ENCODE measurements at places on chromosomes 2 and 18.
A peak's percentile ranks its signal among the peaks of the same experiment; 100 is the strongest.

- no peak overlapping the region for H3K4me3 ChIP-seq
- H3K36me3 ChIP-seq = no peaks in the 10 kb centered on the region
- H3K4me1 ChIP-seq = no peaks in the 10 kb centered on the region
- no peaks in the 10 kb centered on the region for H3K27me3 ChIP-seq
- H3K27ac ChIP-seq = no peak overlapping the region
These were observed 312.8 kb upstream of the EPAS1 start for GRCh38 chr2:45984366-45984765.

DNA sequence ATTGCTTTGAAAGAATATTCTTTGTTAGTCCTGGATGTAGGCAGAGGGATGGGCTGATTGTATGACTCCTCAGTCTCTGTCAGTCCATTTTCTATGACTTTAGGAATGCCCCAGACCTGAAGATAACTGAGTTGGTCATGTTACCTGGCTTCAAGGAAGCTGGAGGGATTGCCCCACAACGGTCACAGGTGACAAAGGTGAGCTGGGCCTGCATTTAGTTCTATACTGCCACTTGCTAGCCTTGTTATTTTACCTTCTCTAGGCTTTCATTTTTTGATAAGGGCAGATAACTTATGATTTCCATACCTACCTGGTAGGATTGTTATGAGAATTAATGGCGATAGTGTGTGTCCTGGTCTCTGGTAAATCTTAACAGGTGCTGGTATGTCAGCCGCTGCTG, 260.1 kb downstream of the PRKCE start:
- no peak for DNase-seq
- H3K4me3 ChIP-seq = no peak overlapping the region

- H3K27ac ChIP-seq = no peak overlapping the region
- DNase-seq = no peak
- H3K4me3 ChIP-seq = no peak overlapping the region
- no peaks in the 10 kb centered on the region for H3K27me3 ChIP-seq
These were observed 57.7 kb downstream of the RAD51AP2 start for GRCh38 chr2:17460371-17461086.

- H3K4me3 ChIP-seq = no peak overlapping the region
- H3K27me3 ChIP-seq = no peaks in the 10 kb centered on the region
- H3K36me3 ChIP-seq = no peaks in the 10 kb centered on the region
- DNase-seq = no peak
These were observed 263.1 kb upstream of the ID2 start for GRCh38 chr2:8418721-8419120.

- no peaks in the 10 kb centered on the region for H3K27me3 ChIP-seq
- no peak for DNase-seq
- H3K27ac ChIP-seq = no peak overlapping the region
- H3K36me3 ChIP-seq = no peaks in the 10 kb centered on the region
- H3K4me1 ChIP-seq = no peaks in the 10 kb centered on the region
These were observed 173.5 kb downstream of the CDH2 start for GRCh38 chr18:28003451-28003850.

- no peak overlapping the region for H3K27ac ChIP-seq
- no peaks in the 10 kb centered on the region for H3K36me3 ChIP-seq
- no peak overlapping the region for H3K4me3 ChIP-seq
- peaks cover 31% of the 10 kb centered on the region for H3K27me3 ChIP-seq
These were observed 33.9 kb downstream of the RAB31 start for GRCh38 chr18:9741793-9742523.

DNA sequence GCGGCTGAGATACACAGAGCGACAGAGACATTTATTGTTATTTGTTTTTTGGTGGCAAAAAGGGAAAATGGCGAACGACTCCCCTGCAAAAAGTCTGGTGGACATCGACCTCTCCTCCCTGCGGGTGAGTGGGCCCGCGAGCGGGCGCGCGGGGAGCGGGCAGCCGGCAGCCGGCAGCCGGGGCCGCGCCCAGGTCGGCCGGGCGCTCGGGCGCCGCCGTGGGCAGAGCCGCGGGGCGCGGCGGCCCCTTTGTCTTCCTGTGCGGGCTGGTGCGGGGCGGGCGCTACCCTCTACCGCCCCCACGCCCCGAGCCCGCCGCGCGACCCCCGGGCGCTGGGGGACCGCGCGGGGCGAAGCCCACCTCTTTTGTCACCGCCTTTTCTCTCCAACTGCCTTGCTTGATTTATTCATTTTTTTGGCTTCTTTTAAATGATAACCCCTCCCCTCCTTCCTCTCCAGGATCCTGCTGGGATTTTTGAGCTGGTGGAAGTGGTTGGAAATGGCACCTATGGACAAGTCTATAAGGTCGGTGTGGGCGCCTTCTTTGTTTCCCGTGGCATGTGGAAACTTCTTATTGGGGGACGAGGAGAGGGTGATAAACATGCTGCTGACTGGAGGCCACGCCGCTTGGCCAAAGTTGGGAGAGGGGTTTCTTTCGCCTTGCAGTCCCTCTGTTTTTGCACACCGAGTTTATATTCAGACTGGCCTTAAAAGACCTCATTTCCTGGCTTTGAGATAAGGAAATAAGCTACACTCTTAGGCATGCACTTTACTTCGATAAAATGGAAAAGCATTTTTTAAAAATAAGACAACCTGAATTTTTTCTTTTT, 722 bp downstream of the MAP4K4 start:
- no peak overlapping the region for H3K27ac ChIP-seq
- H3K27me3 ChIP-seq = no peaks in the 10 kb centered on the region
- H3K36me3 ChIP-seq = peaks cover 10% of the 10 kb centered on the region
- DNase-seq = peak; percentile 33

- no peaks in the 10 kb centered on the region for H3K27me3 ChIP-seq
- H3K36me3 ChIP-seq = no peaks in the 10 kb centered on the region
- no peak overlapping the region for H3K27ac ChIP-seq
- H3K4me3 ChIP-seq = no peak overlapping the region
These were observed 132.9 kb downstream of the GAREM1 start for GRCh38 chr18:32337821-32338220.

DNA sequence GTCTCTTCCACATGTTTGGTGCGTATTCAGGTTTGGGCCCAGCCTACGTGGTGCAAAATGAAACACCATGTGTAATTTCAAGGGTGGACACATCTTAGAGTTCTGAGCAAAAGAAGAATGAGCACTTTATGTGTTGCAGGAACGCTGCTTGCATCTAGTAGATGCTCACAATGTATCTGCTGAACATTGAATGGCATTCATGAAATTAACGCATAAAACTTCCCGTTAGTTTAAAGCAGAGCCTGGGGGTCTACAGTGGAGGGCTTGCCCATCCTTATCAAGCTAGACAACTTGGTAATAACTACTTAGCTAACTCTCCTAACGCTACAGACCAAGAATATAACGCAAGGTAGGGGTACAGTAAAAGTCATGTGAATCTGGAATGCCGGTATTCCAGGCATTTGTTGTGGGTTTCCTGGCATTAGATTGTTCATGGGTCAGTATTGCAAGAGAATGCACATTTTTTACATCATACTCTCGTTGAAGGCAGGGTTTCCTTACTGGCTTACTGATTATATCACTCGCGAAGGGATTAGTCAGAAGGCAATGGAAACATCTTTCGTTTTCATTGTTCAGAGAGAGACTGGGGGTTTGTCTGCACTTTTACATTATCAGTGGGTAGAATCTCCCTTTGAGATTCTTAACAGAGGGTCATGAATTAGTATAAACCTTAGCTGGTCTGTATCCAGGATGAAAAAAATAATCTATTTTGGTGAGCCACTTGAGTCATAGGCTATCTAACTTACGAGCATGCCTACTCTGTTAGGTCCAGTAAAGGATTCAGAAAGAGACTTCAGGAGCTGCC, 229.5 kb upstream of the EPAS1 start:
- H3K27ac ChIP-seq = peak overlapping the region; percentile 45
- no peak for DNase-seq
- no peaks in the 10 kb centered on the region for H3K36me3 ChIP-seq
- H3K27me3 ChIP-seq = no peaks in the 10 kb centered on the region
- H3K4me3 ChIP-seq = no peak overlapping the region

DNA sequence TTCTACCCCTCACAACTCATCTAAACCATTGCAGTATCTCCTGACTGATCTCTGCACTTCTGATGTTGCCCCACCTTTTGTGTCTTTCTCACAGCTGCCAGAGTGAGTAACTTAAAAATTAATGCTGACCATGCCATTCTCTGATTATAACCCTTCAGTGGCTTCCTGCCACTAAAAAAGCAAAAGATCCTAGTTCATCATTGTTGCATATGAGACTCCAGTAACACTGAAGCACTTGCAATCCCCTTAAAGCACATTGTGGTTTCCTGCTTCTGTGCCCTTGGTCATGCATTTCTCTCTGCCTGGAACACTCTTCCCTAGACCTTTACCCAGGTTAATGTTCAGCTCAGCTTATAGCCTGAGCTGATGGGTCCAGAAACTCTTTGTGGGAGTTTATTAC, 95.1 kb upstream of the WDSUB1 start:
- H3K27me3 ChIP-seq = no peaks in the 10 kb centered on the region
- DNase-seq = no peak
- H3K36me3 ChIP-seq = peaks cover 9% of the 10 kb centered on the region
- H3K27ac ChIP-seq = no peak overlapping the region

- H3K4me1 ChIP-seq = no peaks in the 10 kb centered on the region
- no peak overlapping the region for H3K4me3 ChIP-seq
- no peaks in the 10 kb centered on the region for H3K27me3 ChIP-seq
- no peak for DNase-seq
These were observed 162.5 kb downstream of the RAD51AP2 start for GRCh38 chr2:17355608-17356329.

DNA sequence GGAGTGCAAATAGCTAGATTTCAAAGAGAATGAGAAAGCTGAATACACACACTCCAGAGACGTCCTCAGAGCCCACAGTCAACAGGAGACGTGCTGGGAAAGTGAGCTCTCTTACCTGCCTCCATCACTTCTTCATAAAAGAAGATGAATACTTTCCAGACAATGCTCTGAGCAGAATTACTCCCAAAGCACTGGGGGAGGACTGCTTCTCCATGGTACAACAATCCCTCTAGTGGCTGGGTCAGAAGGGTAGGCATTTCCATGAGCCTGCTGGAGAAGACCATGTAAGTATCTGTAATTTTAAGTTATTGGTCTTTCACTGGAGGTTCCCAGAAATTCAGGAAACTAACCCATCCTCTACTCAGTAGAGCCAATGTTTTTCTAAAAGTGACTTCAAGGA, 190.3 kb downstream of the RBM43 start:
- DNase-seq = no peak
- no peak overlapping the region for H3K4me3 ChIP-seq
- H3K36me3 ChIP-seq = no peaks in the 10 kb centered on the region
- H3K4me1 ChIP-seq = no peaks in the 10 kb centered on the region
- peaks cover 11% of the 10 kb centered on the region for H3K27me3 ChIP-seq
- no peak overlapping the region for H3K27ac ChIP-seq

- no peak overlapping the region for H3K27ac ChIP-seq
- H3K36me3 ChIP-seq = no peaks in the 10 kb centered on the region
- no peak overlapping the region for H3K4me3 ChIP-seq
- H3K4me1 ChIP-seq = peaks cover 9% of the 10 kb centered on the region
- H3K27me3 ChIP-seq = no peaks in the 10 kb centered on the region
These were observed 99.8 kb upstream of the RAB6C start for GRCh38 chr2:129879614-129880180.

- H3K27ac ChIP-seq = no peak overlapping the region
- H3K4me3 ChIP-seq = no peak overlapping the region
- no peaks in the 10 kb centered on the region for H3K4me1 ChIP-seq
- H3K27me3 ChIP-seq = peaks cover 1% of the 10 kb centered on the region
These were observed 30.9 kb upstream of the RPL31 start for GRCh38 chr2:100971221-100971620.

DNA sequence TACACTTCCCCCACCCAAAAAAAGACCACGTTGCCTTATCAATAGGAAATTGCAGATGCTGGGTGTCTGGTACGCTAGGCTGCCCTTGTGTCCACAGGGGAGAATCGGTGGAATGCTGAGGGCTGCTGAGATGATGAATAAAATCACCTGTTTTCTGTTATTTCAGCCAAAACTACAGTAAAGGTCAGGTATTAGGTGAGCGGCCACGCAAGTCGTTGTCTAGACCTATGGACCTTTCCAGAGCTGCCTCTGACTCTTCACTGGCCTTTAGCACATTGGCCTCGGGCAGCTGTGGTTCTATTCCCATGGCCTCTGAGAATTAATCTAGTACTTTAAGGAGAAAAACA, 89.6 kb downstream of the MTCL1 start:
- DNase-seq = no peak
- peaks cover 2% of the 10 kb centered on the region for H3K4me1 ChIP-seq
- H3K27me3 ChIP-seq = no peaks in the 10 kb centered on the region
- H3K27ac ChIP-seq = no peak overlapping the region
- H3K4me3 ChIP-seq = no peak overlapping the region
- no peaks in the 10 kb centered on the region for H3K36me3 ChIP-seq

GRCh38 chr2:65656160-65656718, 223.8 kb upstream of the SPRED2 start:
- peaks cover 12% of the 10 kb centered on the region for H3K27me3 ChIP-seq
- no peak for DNase-seq
- H3K27ac ChIP-seq = no peak overlapping the region
- H3K4me3 ChIP-seq = no peak overlapping the region
- H3K36me3 ChIP-seq = no peaks in the 10 kb centered on the region
- H3K4me1 ChIP-seq = no peaks in the 10 kb centered on the region

DNA sequence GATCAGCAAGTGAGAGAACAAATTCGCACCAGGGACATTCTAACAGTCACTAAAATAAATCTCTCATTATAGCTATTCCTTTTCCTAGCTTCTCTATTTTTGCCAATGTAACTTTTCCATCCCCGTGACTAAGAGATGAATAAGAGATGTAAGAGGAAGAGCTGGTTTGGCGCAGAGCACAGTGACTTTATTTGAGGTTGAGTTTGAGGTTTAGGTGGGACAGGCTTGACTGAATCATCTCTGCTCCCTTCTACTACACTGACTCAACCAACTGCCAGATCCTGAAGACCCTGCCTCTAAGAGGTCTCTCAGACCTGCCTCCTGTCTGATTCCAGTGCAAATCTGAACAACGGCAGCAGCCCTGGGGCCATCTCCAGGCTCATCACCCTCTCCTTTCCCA, 28.0 kb downstream of the RFX8 start:
- H3K36me3 ChIP-seq = peaks cover 2% of the 10 kb centered on the region
- no peaks in the 10 kb centered on the region for H3K27me3 ChIP-seq
- no peak overlapping the region for H3K4me3 ChIP-seq

- DNase-seq = no peak
These were observed 35.3 kb upstream of the PDCL3 start for GRCh38 chr2:100527440-100528015.

DNA sequence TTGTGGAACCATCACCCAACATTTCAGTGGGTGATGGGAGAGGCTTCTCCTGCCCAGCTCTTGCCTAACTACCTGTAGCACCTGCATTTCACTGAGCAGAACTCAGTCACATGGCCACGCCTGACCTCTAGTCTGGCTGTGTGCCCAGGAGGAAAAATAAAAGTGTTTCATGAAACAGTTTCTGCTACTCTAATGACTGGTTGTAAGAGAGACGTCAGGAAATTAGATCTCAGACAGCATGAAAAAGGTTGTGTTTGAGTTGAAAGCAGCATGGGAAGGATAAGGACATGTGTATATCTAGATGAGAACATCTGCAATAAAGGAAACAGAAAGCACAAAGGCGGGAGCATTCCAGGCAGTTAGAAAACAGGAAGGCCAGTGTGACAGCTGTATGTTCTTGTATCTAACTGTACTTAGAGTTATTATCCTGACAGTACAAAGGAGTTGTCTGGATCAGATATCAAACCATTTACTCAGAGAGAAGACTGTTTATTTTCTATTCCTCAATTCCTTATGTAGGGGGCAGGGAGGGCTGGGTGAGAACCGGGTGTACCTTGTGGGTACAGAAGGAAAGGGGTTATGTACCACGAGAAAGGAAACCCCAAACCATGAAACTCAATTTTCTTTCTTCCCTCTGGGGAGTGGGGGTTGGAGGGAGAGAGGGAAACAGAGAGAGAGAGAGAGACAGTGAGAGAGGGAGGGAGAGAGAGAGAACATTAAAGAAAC, 307.4 kb upstream of the VWC2L start:
- H3K4me3 ChIP-seq = no peak overlapping the region
- H3K27me3 ChIP-seq = no peaks in the 10 kb centered on the region
- no peak overlapping the region for H3K27ac ChIP-seq
- no peaks in the 10 kb centered on the region for H3K4me1 ChIP-seq
- no peak for DNase-seq
- no peaks in the 10 kb centered on the region for H3K36me3 ChIP-seq
